ENCODE measurements at places on chromosomes 4 and X.

GRCh38 chr4:1418494-1419285, 12.4 kb upstream of the NKX1-1 start:
- peaks cover 3% of the 10 kb centered on the region for H3K27me3 ChIP-seq
- H3K4me3 ChIP-seq, result no peak overlapping the region
- no peak for DNase-seq
- no peak overlapping the region for H3K27ac ChIP-seq

DNA sequence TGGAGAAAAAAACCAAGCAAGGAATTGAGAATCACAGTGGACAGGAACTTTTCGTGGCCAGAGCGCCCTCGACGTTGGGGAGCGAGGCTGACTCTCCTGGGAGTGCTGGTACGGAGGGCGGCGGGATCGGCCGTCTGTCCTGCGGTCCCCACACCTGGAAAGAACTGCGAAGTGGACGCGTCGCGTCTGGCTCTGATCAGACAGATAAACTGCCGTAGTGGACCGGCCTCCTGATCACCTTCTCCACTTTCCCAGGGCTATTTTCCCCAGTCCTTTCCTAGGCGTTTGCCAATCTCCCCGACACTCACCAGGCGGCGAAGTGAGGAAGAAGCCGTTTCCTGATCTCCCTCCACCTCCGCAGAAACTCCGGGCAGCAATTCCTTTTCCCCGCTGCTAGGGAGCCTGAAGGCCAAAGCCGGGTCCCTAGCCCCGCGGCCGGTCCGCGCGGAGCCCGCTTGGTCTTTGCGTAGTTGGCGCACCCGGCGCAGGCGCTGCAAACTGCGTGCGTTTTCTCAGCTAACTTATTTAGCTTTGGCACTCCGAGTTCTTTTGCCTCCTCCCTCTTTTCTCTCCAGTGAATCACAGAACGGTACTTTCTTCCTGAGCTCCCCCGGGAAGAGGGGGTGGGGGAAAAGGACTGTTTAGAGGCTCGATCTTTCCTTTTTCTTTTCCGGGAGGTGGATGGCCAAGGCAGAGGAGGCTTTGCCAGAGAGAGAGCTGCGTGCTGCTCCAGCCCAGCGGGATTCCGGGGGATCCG, at the start of gene ARSJ:
Gene ARSJ (minus strand): TSS at position 500 of the 757 bp plus-strand sequence. CDS start 813 bp downstream, outside the sequence.
- no peak within 1 kb of the TSS for H3K27ac ChIP-seq
- H3K4me1 ChIP-seq, result no peaks in the 10 kb centered on the region
- no peak within 1 kb of the TSS for H3K4me3 ChIP-seq

DNA sequence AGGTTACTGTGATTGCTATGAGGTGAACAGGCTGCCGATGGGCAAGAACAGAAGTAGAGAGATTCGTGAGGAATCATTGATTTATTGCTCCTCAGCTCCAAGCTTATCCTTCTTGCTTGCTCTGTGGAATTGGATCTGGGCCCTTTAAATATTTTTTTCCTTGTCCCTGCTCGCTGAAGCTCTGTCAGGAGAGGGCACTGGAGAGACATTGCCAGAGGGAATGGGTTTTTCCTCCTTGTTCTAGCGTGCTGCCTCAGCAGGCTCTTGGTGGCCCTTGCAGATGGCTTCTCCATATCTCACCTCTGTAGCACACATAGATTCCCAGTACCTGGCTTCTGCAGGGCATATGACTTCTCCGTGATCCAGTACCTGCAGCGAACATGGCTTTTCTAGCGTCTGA, 67.4 kb downstream of the CNGA2 start:
- H3K27me3 ChIP-seq, result no peaks in the 10 kb centered on the region
- no peaks in the 10 kb centered on the region for H3K4me1 ChIP-seq
- no peaks in the 10 kb centered on the region for H3K36me3 ChIP-seq
- H3K27ac ChIP-seq, result no peak overlapping the region
- DNase-seq, result no peak

- no peaks in the 10 kb centered on the region for H3K4me1 ChIP-seq
- H3K4me3 ChIP-seq, result no peak overlapping the region
- H3K27ac ChIP-seq, result no peak overlapping the region
- H3K27me3 ChIP-seq, result no peaks in the 10 kb centered on the region
- DNase-seq, result no peak
- no peaks in the 10 kb centered on the region for H3K36me3 ChIP-seq
Observed at GRCh38 chr4:160709026-160709425, 1454.8 kb downstream of the FSTL5 start.

- no peak overlapping the region for H3K27ac ChIP-seq
- H3K36me3 ChIP-seq, result no peaks in the 10 kb centered on the region
Observed at GRCh38 chr4:5158825-5159224, 107.5 kb downstream of the STK32B start.

- peaks cover 10% of the 10 kb centered on the region for H3K4me1 ChIP-seq
- no peaks in the 10 kb centered on the region for H3K36me3 ChIP-seq
- H3K27ac ChIP-seq, result no peak overlapping the region
- no peak for DNase-seq
Observed at GRCh38 chrX:42131856-42132255, 208.5 kb upstream of the CASK start.

- no peak overlapping the region for H3K27ac ChIP-seq
- H3K36me3 ChIP-seq, result no peaks in the 10 kb centered on the region
- H3K27me3 ChIP-seq, result no peaks in the 10 kb centered on the region
- no peak overlapping the region for H3K4me3 ChIP-seq
- H3K4me1 ChIP-seq, result no peaks in the 10 kb centered on the region
Observed at GRCh38 chr4:174213731-174214100, 69.8 kb downstream of the FBXO8 start.
